ENCODE measurements at places on chromosomes 13 and 19.

DNA sequence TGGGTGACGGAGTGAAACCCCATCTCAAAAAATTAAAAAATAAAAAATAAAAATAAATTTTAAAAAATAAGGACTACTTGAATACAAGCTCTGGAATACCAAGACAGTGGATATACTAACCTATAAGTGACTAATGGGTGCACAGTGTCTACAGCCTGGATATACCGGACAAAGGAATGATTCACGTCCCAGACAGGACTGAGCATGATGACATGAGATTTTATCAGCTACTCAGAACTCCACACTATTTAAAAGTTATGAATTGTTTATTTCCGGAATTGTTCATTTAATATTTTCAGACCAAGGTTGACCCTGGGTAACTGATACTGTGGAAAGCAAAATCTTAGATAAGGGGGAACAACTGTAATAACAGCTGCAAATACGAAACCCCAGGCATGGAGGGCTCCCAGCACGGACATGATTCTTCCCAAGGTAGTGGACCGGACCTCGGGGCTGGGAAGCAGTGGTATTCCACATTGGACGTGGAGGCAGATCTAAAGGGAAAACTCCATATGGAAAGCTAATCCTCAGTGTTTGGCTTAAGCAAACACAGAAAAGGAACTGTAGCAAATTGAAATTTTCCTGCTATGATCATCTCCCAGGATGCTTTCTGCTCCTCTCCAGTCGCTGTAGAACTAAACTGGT lies 102.6 kb upstream of the TSHZ3 start:
- DNase-seq: no peak

- no peak for DNase-seq
Measured at GRCh38 chr19:8821748-8822241, 10.3 kb downstream of the ZNF558 start.

GRCh38 chr19:6509118-6509971 lies 7.2 kb upstream of the TUBB4A start:
- DNase-seq: no peak

GRCh38 chr13:30535046-30535445 lies 69.3 kb upstream of the HMGB1 start:
- DNase-seq: no peak

- peak; percentile 37 for DNase-seq
Measured at GRCh38 chr19:39514840-39515550, at the start of gene SELENOV. Gene SELENOV, plus strand, starts transcription at chr19:39515139. Its CDS starts 74 bp downstream, at chr19:39515213.

- peak; percentile 68 for DNase-seq
Measured at GRCh38 chr13:112943309-112944125, 25.5 kb upstream of the MCF2L start.

Measured in thyroid gland (tissue), 4 donors.